ENCODE measurements at places on chromosomes 7 and 10. TPM values are rescaled to one million over a fixed set of nuclear protein-coding genes. Genes with fewer than 3 reads are reported as not detected.

TAS2R4 gene
- 0.69 TPM for total RNA-seq

RALA gene
- 22.0 TPM for total RNA-seq

PSMC2 gene
- total RNA-seq: 139 TPM

GPR15LG gene
- not detected for total RNA-seq

DMBT1 gene
- total RNA-seq: not detected

LIPN gene
- not detected for total RNA-seq

PSPH gene
- total RNA-seq: 9.3 TPM

ARF5 gene
- 106 TPM for total RNA-seq

CYP17A1 gene
- not detected for total RNA-seq

DOCK4 gene
- 1.8 TPM for total RNA-seq

CFTR gene
- total RNA-seq: not detected

DNA sequence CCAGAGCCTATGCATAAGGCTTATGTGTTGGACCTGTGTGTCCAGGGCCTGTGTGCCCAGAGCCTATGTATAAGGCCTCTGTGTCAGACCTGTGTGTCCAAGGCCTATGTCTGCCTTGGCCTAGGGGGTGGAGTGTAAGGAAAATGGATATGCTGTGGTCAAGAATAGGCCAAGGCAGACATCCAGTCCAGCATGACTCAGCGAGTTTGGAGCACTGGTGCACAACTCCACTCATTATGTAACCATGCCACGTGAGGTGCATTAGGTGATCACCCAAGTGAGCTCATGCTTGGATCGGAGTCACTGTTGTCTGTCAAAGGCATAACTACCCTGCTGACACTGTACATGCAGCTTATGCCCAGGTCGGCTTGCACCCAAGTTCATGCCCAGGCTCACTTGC lies 238.9 kb downstream of the CACNA2D1 start:
- no peak overlapping the region for H3K4me3 ChIP-seq
- no peaks in the 10 kb centered on the region for H3K4me1 ChIP-seq
- no peaks in the 10 kb centered on the region for H3K36me3 ChIP-seq

DNA sequence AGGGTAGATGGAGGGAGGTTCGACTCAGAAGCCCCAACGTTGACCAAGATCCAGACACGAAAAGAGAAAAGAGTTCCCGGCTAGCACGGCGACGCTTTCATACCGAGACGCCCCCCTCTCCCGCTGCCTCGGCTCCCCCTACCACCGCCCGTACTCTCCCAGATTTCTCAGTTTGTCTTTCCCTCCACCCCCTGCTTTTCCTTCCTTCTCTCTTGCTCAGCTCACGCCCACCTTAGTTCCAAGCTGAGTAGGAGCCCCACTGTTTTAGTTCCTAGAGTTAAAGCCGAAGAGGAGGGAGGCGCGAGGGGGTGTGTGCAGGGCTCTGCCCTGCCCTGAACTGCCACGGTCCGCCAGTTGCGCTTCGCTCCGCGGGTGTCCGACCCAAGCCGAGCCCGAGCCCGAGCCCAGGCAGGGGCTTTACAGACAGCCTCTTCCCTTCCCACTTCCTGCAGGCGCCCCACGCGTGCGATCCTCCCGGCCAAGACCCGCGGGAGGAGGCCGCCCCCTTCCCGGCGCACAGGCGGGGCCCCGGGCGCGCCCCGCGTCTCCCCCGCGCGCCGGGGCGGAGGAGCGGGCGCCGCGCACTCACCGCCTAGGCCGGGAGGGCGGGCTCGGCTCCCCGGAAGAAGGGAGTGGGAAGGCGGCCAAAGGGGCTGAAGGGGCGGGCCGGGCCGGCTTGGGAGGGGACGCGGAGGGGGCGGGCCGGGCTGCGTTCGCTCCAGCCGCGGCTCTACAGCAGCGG lies at the start of gene EPHB6:
Gene EPHB6 (plus strand): TSS at position 705 of the 742 bp plus-strand sequence. CDS start 8,152 bp downstream, outside the sequence.
- no peaks in the 10 kb centered on the region for H3K36me3 ChIP-seq
- peak; percentile 81 for DNase-seq
- peaks cover 9% of the 10 kb centered on the region for H3K27me3 ChIP-seq
- peaks cover 5% of the 10 kb centered on the region for H3K4me1 ChIP-seq

GRCh38 chr7:156022483-156023459 lies 210.5 kb upstream of the SHH start:
- no peak overlapping the region for H3K4me3 ChIP-seq
- no peaks in the 10 kb centered on the region for H3K27me3 ChIP-seq
- no peaks in the 10 kb centered on the region for H3K36me3 ChIP-seq
- H3K4me1 ChIP-seq: no peaks in the 10 kb centered on the region
- no peak overlapping the region for H3K27ac ChIP-seq
- DNase-seq: no peak

- H3K36me3 ChIP-seq: no peaks in the 10 kb centered on the region
- no peaks in the 10 kb centered on the region for H3K4me1 ChIP-seq
- H3K27me3 ChIP-seq: no peaks in the 10 kb centered on the region
- H3K4me3 ChIP-seq: no peak overlapping the region
- H3K27ac ChIP-seq: no peak overlapping the region
Measured at GRCh38 chr7:85030893-85031292, 156.0 kb downstream of the SEMA3D start.

- peaks cover 25% of the 10 kb centered on the region for H3K4me1 ChIP-seq
- H3K27me3 ChIP-seq: peaks cover 76% of the 10 kb centered on the region
- peaks cover 31% of the 10 kb centered on the region for H3K36me3 ChIP-seq
- DNase-seq: no peak
- peak overlapping the region; percentile 80 for H3K4me3 ChIP-seq
- H3K27ac ChIP-seq: peak overlapping the region; percentile 24
Measured at GRCh38 chr7:20783700-20784387, 2.8 kb downstream of the SP8 start.

- no peak overlapping the region for H3K4me3 ChIP-seq
- peaks cover 28% of the 10 kb centered on the region for H3K4me1 ChIP-seq
- H3K27ac ChIP-seq: peak overlapping the region; percentile 88
Measured at GRCh38 chr10:30466445-30466844, 32.5 kb downstream of the MAP3K8 start.

DNA sequence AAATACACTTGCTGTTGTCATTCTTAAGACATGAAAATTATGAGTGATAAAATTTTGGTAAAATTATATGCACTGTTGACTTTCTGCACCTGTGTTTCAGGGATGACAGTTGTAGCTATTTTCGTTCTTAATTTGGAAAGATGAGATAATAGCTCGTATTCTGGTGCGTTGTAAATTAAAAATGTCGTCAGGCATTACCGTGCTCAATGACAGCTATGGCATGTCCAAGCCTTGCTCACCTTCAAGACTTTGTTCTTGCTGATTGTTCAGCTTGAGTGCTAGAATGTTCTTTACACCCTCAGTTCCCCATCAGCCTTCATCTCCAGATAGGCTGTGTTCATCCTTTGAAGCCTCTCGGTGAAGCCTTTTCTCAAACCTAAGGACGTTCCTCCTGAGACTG lies 21.5 kb downstream of the TRRAP start:
- no peak overlapping the region for H3K4me3 ChIP-seq
- no peaks in the 10 kb centered on the region for H3K27me3 ChIP-seq
- H3K4me1 ChIP-seq: peaks cover 6% of the 10 kb centered on the region

Measured in natural killer cell treated with Interleukin-12 subunit alpha and Interleukin-12 subunit beta and Interleukin-15 and Interleukin-18, amount 100 ng/mL, for 72 hours (primary cell).